ENCODE measurements at places on chromosomes 7 and 10.

DNA sequence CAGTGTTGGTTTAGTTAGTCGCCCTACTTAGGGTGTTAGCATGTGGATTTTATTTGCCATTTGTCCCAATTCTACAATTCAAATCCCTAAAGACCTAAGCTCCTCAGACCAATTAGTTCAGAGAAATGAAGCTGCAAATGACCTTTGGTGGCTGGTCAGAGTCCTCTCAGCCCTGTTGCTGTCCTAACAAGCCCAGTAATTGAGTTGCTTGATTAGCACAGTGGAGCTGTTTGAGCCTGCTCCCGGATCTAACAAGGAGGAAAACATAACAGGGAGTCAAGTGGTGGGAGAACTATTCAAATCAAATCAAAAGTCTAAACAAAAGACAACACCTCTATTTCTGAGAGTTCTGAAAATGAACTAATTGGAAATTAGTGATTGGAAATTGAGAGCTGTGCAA, 22.1 kb downstream of the ZDHHC6 start:
- no peak overlapping the region for H3K27ac ChIP-seq
- H3K36me3 ChIP-seq: no peaks in the 10 kb centered on the region
- DNase-seq: no peak
- no peak overlapping the region for H3K4me3 ChIP-seq

DNA sequence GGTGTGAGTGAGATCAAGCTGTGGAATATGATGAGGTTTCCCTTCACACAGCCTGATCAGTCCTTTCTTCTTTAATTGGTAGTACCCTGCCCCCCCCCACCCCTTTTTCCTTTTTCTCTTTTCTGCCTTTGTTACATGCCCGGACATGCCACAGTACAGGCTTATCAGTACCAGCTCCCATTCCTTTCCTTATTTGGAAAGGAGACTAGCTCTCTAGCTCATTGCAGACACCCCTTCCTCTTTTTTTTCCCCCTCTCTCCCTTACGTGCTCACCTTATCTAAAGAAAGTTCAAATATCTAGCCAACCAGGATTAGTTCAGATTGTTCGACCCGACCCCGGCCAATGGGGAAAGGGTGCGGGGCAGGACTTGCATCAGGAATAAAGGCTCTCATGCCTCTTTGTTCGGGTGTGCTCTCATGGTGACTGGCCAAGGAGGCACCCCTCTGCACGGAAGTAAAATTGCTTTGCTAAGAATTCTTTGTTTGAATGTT, 230.4 kb downstream of the ACTR3B start:
- H3K4me1 ChIP-seq: no peaks in the 10 kb centered on the region
- H3K27ac ChIP-seq: no peak overlapping the region
- no peaks in the 10 kb centered on the region for H3K36me3 ChIP-seq
- DNase-seq: no peak
- no peaks in the 10 kb centered on the region for H3K27me3 ChIP-seq

GRCh38 chr7:21902240-21902639, 43.5 kb downstream of the CDCA7L start:
- DNase-seq: no peak
- H3K36me3 ChIP-seq: no peaks in the 10 kb centered on the region
- H3K4me1 ChIP-seq: no peaks in the 10 kb centered on the region
- H3K4me3 ChIP-seq: no peak overlapping the region

DNA sequence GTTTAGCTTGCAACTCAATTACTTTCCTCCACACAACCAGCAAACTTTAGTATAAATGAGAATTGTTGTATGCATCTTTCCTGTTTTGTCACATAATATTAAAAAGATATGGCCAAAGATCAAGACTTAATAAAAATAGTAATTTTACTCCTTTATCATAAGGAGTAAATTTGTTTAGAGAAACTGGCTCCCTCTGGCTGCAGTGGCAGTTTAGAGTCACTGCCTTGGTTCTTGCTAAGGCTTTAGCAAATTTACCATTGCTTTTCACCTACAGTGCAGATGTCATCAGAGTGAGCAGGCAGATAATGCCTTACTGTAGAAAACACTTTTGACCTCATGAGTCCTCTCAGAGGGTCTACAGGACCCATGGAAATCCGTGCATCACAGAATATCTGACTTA, 2.6 kb downstream of the PRPF18 start:
- no peak for DNase-seq
- H3K27ac ChIP-seq: no peak overlapping the region
- no peak overlapping the region for H3K4me3 ChIP-seq
- H3K4me1 ChIP-seq: peaks cover 15% of the 10 kb centered on the region
- H3K27me3 ChIP-seq: peaks cover 11% of the 10 kb centered on the region
- H3K36me3 ChIP-seq: peaks cover 6% of the 10 kb centered on the region

DNA sequence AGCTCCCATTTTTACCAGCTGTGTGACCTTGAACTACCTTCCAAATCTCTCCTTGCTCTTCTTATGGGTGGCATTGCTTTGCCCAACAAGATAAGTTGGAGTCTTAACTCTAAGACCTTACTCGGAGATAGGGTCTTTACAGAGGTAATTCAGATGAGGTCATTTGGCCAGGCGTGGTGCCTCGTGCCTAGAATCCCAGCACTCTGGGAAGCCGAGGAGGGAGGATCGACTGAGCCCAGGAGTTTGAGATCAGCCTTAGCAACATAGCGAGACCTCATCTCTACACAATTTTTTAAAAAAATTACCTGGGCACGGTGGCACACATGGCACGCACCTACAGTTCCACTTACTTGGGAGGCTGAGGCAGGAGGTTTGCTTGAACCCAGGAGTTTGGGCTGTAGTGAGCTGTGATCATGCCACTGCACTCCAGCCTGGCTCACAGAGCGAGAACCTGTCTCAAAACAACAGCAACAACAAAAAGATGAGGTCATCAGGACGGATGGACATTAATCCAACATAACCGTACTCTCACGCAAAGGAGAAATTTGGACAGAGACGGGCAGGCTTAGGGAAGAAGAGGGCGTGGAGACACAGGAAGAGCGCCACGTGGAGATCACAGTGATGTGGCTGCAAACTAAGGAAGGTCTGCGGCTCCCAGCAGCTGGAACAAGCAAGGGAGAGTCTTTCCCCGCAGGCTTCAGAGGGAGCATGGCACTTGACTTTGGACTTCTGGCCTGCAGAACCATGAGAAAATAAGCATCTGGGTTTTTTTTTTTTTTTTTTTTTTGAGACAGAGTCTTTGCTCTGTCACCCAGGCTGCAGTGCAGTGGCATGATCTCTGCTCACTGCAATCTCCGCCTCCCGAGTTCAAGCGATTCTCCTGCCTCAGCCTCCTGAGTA, 122.3 kb upstream of the CARD11 start:
- H3K4me3 ChIP-seq: no peak overlapping the region
- no peak overlapping the region for H3K27ac ChIP-seq
- no peak for DNase-seq
- no peaks in the 10 kb centered on the region for H3K27me3 ChIP-seq

GRCh38 chr10:23820792-23821191, 381.9 kb downstream of the OTUD1 start:
- no peak overlapping the region for H3K4me3 ChIP-seq
- no peaks in the 10 kb centered on the region for H3K27me3 ChIP-seq
- DNase-seq: no peak
- no peak overlapping the region for H3K27ac ChIP-seq
- H3K4me1 ChIP-seq: no peaks in the 10 kb centered on the region

DNA sequence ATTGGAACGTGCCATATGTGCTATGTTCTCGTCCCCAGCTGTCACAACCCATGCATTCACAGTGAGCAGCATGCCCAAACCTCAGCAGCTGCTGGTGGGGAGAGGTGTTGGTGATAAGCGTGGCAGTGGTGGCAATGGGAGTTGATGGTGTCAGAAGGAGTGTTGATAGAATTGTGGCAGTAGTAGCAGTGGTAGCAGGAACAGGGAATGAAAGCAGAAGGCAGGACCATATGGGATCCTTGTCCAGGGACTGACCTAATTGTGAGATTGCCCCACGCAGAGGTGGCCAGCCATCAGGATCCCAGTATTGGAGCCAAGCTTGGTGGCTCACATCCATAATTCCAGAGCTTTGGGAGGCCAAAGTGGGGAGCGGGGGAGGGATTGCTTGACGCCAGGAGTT, 276.3 kb downstream of the GALNT17 start:
- no peak overlapping the region for H3K27ac ChIP-seq
- H3K4me3 ChIP-seq: no peak overlapping the region
- H3K36me3 ChIP-seq: no peaks in the 10 kb centered on the region
- H3K4me1 ChIP-seq: no peaks in the 10 kb centered on the region
- no peak for DNase-seq

GRCh38 chr7:106484562-106484961, 176.4 kb downstream of the CCDC71L start:
- no peak for DNase-seq
- H3K4me1 ChIP-seq: no peaks in the 10 kb centered on the region
- peaks cover 6% of the 10 kb centered on the region for H3K27me3 ChIP-seq
- H3K36me3 ChIP-seq: no peaks in the 10 kb centered on the region

DNA sequence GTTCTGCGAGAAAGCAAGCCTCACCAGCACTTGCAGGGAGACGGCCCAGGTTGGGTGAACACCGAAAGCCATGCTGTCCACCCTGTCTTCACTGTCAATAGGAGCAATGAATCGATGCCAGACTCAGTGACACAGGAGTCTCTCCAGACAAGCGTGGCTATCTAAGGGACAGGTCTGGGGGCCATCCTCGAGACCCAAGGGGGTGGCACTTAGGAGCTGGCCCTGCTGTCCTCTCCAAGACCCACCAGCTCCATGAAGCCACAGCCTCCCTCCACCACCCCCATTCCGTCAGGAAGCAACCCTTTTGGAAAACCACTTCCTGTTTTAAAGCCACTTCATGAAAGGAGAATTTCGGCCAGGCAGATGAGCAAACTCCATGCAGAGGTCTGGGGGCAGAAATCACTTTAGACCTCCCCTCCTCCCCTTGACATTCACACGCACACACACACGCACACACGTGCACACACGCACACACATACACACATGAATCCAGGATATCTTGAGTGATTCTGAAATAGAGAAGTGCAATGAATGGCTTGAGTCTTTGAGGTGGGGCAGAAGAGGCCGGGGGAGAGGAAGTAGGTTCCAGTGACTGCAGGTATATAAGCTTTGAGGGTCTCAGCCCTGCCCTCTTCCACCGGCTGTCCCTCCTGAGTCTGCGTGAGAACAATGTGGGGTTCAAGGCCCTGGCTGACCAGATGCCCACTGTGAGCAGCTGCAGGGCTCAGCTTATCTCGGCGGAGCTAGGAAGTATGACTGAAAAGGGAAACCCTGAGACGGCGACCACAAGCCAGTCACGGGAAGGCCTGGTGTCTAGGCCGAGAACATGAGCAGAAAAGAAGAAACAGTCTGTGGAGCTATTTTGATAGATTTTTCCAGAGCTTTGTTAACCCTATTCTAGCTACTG, 25.0 kb downstream of the RGS10 start:
- H3K27ac ChIP-seq: no peak overlapping the region
- H3K4me1 ChIP-seq: no peaks in the 10 kb centered on the region
- H3K27me3 ChIP-seq: peaks cover 5% of the 10 kb centered on the region
- DNase-seq: no peak
- H3K4me3 ChIP-seq: no peak overlapping the region

DNA sequence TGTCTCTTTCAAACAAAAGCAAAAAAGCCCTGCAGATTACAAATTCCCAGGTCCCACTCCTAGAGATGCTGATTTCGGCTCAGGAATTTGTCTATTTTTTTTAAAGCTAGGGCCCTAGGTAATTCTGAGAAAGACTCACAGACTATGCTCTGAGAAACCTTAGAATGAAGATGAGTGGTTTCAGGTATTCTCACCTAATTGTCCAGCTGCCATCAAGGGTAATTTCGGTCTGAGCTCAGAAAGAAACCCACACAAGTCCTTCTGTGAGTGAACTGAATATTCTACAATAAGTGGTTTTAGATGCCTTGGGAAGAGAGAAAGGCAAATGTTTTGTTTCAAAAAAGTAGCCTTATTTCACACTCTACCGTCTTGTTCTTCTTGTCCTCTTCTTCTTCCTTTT, 45.7 kb downstream of the DCLRE1A start:
- H3K4me1 ChIP-seq: no peaks in the 10 kb centered on the region
- no peak for DNase-seq
- no peak overlapping the region for H3K4me3 ChIP-seq
- no peak overlapping the region for H3K27ac ChIP-seq
- no peaks in the 10 kb centered on the region for H3K36me3 ChIP-seq

DNA sequence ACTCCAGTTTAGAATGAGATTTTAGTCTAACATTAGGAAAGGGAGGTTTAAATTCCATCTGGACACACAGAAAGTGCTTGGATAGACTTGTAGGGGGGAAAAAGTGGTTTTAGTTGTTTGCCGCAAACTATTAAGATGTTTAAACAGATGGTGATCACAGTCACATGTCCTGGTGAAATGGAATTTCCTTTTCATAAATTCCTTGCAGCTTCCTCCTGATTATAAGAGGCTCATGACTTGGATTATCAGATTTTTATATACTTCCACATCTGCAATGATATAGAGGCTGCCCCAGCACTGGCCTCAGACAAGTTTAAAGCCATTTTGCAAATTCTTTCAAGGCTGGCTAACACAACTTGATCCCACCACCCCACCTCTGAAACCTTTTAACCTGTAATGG, 106.4 kb upstream of the ARMC3 start:
- no peaks in the 10 kb centered on the region for H3K36me3 ChIP-seq
- no peaks in the 10 kb centered on the region for H3K27me3 ChIP-seq
- no peak overlapping the region for H3K27ac ChIP-seq
- H3K4me3 ChIP-seq: no peak overlapping the region

GRCh38 chr7:1022356-1022755, 22.0 kb upstream of the GPR146 start:
- DNase-seq: no peak
- no peak overlapping the region for H3K27ac ChIP-seq
- no peaks in the 10 kb centered on the region for H3K36me3 ChIP-seq
- H3K4me1 ChIP-seq: peaks cover 5% of the 10 kb centered on the region
- H3K27me3 ChIP-seq: no peaks in the 10 kb centered on the region

DNA sequence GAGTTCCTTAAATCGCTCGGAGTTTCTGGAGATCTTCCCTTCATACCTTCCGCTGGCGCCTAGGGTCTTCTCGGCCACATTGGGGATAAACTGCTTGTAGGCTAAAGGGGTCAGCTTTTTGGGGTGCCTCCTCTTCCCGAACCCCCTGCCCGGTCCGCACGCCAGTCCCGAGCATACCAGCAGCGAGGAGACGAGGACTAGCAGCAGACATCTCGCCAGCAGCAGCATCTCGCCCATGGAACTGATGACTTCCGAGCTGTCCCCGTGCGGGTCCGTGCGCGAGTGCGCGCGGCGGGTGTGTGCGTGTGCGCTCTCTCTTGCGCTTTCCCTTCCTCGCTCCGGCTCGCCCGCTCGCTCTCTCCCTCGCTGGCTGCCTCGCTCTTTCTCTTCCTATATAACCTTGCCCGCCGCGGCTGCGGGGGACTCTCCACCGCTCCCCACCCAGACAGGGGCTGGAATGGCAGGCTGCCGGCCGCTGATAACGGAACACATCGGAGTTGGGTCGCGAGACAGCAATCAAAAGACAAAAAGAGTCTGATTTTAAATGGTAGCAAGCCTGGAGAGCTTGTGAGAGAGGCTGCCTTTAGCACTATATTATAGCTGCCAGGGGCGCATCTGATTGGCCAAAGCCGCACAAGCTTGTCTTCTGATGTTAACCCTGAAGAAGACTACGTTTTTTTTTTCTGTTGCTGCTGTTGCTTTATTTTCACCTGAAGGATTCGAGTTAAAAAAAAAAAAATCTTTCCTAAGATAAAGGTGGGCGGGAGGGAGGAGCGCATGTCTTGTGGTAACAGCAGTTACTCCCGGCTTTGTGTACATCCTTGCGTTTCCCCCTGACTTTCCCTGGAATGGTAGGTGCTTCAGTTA, at the start of gene SHH:
Gene SHH, minus strand, starts transcription at position 569 of the 867 bp plus-strand sequence. Its CDS starts 341 bp downstream, at position 228.
- no peak for DNase-seq
- no peak within 1 kb of the TSS for H3K27ac ChIP-seq
- no peaks in the 10 kb centered on the region for H3K4me1 ChIP-seq
- H3K27me3 ChIP-seq: peaks cover 42% of the 10 kb centered on the region
- no peak within 1 kb of the TSS for H3K4me3 ChIP-seq
- no peaks in the 10 kb centered on the region for H3K36me3 ChIP-seq

GRCh38 chr10:28471652-28472050, 61.3 kb upstream of the WAC start:
- H3K27me3 ChIP-seq: no peaks in the 10 kb centered on the region
- DNase-seq: no peak
- no peaks in the 10 kb centered on the region for H3K4me1 ChIP-seq

Measured in adrenal gland (tissue), 19 donors.